H1 (cell line): ENCODE measurements at places on chromosomes 6 and 20. TPM values are rescaled to one million over a fixed set of nuclear protein-coding genes. Genes with fewer than 3 reads are reported as not detected.

VTA1 gene
- 63.6 and 64.0 TPM in 2 replicates for total RNA-seq

DNA sequence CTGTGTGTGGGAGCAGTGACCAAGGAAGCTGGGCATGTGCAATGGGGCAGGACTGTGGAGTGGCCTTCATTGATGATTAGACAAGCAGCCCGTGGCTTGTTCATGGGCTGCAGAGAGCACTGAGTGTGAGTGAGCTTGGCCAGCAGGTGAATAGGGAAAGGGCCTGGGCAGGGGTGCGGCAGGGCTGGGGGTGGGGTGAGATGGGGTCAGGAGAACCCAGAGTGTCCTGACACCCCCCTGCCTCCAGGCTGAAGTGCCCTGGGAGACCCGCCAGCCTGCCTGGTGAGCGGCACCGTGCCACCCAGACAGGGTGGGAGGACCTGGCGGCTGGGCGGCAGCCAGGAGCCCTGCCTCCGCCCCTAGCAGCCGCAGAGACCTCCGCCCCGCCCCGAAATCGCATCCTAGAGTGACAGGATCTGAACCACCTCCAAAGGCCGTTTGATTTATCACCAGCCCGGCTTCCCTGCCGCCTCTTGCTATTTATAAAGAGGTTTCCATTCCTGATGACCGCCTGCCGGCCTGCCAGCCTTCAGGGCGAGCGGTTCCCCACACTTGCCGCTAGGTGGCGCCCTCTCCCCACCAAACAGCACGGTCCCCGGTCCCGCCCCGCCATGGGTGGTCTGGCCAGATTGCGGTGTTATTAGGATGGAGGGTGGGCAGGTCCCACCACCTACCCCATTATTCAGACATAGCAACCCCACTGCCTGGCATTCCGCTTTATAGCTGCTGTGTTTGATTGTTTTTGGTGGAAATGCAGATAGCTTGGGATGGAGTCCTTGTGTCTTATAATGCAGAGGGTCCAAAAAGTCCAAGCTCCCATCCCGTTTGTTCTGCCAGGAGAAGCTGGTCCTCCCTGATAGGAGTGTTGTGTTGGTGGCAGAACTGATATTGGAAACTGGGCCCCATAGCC lies 3.5 kb downstream of the MYLK2 start:
- DNase-seq = peak; percentile 49

DNA sequence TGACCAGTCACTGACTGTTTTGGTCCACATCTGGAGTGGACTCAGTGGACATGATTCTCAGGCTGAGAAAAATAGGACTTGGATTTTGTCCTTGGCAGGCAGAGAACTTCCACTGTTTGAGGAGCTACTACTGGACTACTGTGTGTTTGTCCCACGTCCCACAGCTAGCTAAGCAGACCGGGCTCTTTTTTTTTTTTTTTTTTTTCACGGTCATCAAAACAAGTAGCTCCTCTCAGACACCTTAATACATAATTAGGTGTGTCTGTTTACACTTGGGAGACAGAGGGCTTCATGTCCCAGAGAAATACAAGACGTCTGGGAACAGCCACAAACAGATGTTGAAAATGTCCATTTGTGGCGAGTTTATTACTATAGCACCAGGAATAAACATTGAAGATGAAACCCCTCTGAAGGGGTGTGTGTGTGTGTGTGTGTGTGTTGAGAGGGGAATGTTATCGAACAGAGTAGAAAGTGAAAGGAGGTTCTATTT lies 155.0 kb upstream of the SUPT3H start:
- DNase-seq = no peak

DLL1 gene
- 3.8 and 5.6 TPM in 2 replicates for total RNA-seq

RAB32 gene
- 6.3 and 6.8 TPM in 2 replicates for total RNA-seq
